Stimulated activated CD4-positive, alpha-beta T cell treated with anti-CD3 and anti-CD28 coated beads, Interleukin-1b, Interleukin-23, amount 100 ng/mL, for 4 hours (primary cell): ENCODE measurements at places on chromosomes 16 and 17.

DNA sequence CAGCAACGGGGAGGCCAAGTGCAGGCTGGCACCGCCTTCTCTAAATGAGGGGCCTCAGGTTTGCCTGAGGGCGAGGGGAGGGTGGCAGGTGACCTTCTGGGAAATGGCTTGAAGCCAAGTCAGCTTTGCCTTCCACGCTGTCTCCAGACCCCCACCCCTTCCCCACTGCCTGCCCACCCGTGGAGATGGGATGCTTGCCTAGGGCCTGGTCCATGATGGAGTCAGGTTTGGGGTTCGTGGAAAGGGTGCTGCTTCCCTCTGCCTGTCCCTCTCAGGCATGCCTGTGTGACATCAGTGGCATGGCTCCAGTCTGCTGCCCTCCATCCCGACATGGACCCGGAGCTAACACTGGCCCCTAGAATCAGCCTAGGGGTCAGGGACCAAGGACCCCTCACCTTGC, 18.5 kb downstream of the NGFR start:
- DNase-seq, result no peak

- DNase-seq, result no peak
Measured at GRCh38 chr17:6475411-6475810, 31.2 kb downstream of the PIMREG start.

DNA sequence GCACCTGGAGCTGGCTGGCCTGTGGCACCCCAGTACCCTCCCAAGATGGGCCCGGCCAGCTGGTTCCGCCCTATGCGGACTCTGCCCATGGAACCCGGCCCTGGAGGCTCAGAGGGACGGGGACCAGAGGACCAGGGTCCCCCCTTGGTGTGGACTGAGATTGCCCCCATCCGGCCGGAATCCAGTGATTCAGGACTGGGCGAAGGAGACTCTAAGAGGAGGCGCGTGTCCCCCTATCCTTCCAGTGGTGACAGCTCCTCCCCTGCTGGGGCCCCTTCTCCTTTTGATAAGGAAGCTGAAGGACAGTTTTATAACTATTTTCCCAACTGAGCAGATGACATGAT, 12.0 kb downstream of the TBX21 start:
- DNase-seq, result no peak

- no peak for DNase-seq
Measured at GRCh38 chr16:4936991-4937781, at the start of gene PPL. TSS of gene PPL (minus strand) at chr16:4937148. CDS start at chr16:4937045, 103 bp downstream.

GRCh38 chr17:81561494-81561885, 9.3 kb upstream of the FAAP100 start:
- DNase-seq, result no peak

GRCh38 chr17:68771867-68772515, 170.8 kb upstream of the FAM20A start:
- DNase-seq, result no peak

GRCh38 chr17:4540687-4541327, 14.4 kb downstream of the MYBBP1A start:
- DNase-seq, result no peak

- DNase-seq, result no peak
Measured at GRCh38 chr16:53962041-53962440, 258.1 kb downstream of the FTO start.

GRCh38 chr16:81185416-81185815, 53.1 kb upstream of the BCO1 start:
- no peak for DNase-seq

DNA sequence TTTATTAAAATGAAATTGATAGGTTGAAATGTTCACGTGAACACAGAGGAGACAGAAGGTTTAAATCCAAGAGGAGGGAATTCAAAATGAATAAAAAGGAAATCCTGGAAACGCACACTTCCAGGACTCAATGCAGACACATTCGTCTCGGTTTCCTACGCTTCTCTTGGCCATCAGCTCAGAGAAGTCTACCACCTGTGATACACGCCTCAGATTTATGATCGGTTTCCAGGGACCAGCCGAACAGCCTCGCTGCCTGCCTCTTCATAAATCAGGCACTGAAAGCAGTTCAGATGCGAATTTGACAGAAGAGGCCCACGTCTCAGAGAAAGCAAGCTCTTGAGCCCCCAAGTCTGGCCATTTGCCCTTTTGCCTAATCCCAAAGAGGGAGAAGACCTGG, 125.5 kb upstream of the IRX3 start:
- no peak for DNase-seq

DNA sequence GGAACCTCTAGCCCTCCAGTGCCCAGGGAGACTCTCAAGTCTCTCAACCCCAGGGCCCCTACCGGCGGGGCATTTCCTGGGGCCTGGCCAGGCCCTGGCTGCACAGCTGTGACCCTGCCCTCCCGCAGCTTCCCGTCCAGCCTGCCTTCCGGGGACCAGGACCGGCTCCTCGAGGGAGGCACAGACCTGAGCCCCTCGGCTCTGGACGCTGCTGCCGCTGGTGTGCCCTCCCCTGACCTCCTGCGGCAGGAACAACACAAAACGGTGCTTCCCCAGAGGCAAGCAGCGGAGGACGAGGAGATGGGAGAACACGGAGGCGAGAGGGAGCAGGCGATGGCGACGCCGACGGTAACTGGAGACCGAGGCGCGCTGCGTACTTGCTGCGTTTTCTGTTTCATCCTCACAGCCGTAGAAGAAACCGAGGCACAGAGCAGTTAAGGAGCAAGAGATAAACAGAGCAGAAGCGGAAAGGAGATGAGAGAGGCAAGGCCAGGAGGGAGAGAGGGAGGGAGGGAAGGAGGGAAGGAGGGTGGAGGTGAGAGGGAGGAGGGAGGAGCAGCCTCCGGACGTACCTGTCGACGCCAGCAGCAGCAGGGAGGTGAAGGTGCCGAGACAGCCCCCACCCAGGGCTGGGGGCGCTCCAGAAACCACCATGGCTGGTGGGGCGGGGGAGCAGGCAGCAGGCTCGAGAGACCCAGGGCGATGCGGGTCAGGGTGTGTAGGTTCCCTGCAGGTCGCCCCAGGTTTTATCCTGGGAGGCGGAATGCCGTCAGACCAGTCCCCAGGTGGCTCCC, at the start of gene PRSS22:
Gene PRSS22, minus strand, starts transcription at position 720 of the 794 bp plus-strand sequence. Its CDS starts 66 bp downstream, at position 654.
- no peak for DNase-seq

GRCh38 chr17:50139950-50140885, 10.3 kb upstream of the SAMD14 start:
- DNase-seq, result peak; percentile 75

DNA sequence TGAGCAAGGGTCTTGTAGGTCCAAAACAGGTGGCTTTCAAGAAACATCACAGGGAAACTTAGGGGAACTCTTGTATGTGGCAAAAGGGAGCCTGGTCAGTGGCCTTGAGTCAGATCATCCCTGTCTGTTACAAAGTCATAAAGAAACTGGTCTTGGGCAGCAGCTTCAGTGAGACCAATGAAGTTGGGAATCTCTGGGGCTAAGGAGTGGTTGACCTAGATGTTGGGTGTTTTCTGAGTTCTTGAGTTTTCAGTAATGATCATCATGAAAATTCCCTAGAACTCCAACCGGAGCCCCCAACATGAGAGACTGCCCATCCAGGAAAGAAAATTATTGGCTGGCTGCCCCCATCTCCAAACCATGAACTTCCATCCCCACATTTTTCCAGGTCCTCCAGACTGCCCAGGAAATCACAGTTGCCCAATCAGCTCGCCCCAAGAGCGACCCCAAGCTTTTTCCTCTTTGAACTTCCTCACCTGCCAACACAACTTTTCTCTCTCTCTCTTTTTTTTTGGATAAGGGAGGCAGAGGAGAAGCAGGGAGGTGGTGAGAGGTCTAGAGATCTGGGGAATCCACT, 3.9 kb downstream of the CCR7 start:
- no peak for DNase-seq

DNA sequence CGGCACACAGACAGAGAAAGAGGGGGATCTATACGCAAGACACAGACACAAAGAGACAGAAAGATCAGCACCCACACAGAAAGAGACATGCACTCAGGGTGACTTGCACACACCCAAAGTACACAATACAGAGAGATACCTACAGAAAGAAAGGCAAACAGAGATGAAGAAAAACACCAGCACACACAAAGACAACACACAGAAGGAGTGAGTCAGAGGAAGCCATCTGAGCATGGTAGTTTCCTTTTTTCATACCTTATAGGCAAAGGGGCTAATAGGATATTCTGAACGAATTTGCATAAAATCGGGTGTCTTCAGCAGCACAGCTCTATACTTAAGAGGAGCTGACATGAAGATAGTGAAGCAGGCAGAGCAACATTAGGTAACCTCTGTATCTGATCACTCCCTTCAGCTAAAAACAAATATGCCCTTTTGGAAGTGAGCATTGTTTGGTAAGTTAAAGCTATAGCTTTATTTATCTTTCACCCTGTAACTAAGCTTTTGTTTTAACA, 198.6 kb downstream of the AATF start:
- DNase-seq, result no peak

GRCh38 chr16:752007-752312, 8.6 kb upstream of the MSLN start:
- no peak for DNase-seq

DNA sequence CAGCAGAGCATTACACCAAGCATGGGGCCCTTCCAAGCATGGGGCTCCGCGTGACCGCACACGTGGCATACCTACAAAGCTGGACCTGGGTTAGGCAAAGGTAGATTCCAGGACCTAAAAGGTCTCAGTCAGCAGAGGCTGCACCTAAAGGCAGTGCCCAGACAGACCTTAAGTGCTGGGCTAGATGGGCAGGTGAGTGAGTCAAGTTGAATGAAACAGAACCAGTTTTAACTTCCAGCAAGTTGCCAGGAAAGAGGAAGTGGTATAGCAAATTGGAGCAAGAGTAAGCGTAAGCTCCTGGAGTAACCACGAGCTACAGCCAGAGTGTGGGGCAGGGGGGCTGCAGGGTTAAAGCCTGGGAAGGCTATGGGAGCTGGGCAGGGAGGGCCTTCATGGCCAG, 49.5 kb downstream of the SRCIN1 start:
- DNase-seq, result no peak

DNA sequence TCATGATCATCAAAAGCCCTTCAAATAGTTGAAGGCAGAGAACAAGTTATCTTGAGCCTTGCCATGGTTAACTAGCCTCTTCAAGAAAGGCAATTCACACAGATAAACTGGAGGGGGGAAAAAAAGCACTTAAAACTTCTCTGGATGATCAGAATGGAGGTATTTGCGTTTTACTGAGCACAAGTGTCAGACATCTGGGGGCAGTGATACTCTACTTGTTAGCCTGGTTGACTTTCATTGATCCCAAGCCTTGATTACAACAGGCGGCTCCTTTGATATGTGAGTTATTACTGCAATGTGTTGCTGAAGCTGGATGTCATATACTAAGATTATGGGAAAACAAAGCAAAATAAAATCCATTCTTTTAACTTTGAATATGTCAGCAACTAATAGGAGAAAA, 155.0 kb upstream of the HS3ST3A1 start:
- DNase-seq, result no peak

- DNase-seq, result no peak
Measured at GRCh38 chr17:78940708-78941107, 15.5 kb upstream of the TIMP2 start.

- no peak for DNase-seq
Measured at GRCh38 chr16:46884513-46885293, 541 bp downstream of the GPT2 start.

DNA sequence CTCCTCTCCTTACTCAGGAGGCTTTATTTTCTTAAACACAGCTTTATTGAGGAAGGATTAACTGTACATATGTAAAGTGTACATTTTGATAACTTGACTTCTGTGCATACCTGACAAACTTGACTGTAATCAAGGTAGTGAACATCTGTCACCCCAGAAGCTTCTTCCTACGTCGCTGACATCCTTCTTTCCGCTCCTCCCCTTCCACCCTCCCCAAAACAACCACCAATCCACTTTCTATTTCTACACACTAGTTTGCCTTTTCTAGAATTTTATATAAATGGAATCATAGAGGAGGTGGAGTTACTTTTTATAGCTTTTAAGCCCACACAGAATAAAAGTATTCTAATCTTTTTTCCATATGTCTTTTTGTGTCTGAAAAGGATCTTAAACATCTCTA, 225.2 kb upstream of the RBFOX1 start:
- no peak for DNase-seq

DNA sequence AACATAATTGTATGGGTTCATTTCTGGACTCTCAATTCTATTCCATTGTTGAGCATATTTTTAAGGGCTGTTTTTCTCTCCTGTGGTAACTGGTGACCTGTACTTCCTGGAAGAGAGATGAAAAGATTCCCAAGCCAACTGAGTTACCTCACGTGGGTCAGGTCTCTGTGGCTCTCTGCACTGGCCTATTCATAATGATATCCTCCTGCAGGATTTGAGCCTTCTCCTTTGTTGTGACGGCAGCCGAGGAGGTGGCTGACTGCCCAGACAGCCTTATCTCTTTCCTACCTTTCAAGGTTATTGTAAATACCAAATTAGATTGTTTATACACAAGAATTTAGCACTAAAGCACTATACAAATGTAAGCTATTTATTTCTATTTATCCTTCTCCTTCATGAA, 2.7 kb upstream of the ACE start:
- DNase-seq, result no peak

DNA sequence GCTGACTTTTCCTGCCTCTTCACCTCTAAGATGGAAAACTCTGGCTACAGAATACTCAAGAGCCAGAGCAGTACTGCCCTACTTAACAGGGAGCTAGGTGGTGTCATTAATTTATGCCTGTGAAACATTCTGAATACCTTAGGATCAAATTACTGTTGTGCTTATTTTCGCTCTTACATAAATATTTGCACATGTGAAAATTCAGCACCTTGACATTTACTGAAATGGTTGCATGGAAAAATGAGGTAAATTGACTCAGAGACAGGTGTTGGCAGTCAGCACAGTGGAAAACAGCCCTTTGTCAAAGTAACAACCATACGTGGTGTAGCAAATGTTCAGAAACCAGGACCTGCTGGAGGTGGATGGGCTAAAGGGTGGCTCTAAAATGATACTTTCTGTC, 193.6 kb downstream of the CDH8 start:
- no peak for DNase-seq

DNA sequence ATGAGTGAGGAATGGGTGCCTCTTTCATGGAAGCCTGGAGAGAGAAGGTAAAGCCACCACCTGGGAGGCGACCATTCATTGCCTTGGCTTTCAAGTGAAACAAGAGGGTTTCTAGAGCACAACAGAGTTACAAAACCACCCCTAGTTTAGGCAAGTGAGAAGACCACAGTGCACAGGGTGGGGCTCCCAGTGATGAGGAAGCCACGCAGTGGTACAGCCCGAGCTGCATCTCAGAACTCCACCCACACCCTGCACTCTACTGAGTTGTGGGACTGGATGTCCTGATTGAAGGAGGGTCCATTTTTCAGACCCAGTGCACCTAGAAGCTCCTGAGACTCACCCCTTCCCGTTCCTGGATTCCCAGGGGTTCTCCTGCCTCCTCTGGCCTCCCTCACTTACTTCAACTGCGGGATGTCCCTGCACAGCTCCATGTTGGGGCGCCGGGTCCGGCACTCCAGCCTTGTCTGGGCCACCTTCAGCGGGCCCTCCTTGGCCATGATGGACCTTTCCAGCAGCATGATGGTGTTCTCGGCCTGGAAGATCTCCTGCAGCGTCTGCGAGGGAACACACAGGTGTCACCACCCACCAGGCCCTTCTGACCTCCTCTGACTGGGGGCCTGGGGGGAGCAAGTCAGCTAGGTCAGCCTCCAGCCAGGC, 55.1 kb upstream of the EMP2 start:
- no peak for DNase-seq
